NCI-H146 (cell line): ENCODE measurements at places on chromosomes 11 and 22.

DNA sequence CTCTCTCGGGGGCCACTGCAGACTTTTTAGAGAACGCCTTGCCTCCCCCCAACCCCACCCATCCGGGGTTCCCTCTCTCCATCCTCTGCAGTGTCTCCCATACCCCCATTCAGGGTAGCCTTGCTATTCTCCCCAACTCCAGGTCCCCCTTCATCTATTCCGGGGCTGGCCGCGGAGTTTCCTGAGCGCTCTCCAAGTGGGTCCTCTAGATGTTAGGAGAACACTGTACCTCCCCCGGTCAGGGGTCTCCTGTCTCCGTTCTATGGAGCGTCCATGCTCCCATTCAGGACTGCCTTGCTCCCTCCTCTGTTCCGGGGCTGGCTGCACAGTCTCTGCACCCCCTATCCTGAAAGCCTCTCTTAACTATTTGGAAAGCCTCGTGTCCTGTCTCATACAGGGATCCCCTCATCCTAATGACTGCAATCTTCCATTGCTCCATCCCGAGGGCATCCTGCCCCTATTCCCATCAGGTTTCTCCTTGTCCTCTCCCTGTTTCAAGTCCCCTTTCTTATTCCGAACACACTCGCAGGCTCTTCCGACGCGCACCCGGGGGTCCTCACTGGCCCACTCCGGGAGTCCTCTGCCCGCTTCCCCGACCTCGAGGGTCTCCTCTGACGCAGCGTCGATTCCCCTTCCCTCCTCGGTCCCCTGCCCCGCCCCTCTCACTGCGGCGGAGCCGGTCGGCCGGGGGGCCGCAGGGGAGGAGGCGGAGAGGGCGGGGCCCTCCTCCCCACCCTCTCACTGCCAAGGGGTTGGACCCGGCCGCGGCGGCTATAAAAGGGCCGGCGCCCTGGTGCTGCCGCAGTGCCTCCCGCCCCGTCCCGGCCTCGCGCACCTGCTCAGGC, at the start of gene NEFH:
TSS of gene NEFH (plus strand) at position 802 of the 845 bp plus-strand sequence. CDS start 45 bp downstream, outside the sequence.
- DNase-seq = peak; percentile 70

DNA sequence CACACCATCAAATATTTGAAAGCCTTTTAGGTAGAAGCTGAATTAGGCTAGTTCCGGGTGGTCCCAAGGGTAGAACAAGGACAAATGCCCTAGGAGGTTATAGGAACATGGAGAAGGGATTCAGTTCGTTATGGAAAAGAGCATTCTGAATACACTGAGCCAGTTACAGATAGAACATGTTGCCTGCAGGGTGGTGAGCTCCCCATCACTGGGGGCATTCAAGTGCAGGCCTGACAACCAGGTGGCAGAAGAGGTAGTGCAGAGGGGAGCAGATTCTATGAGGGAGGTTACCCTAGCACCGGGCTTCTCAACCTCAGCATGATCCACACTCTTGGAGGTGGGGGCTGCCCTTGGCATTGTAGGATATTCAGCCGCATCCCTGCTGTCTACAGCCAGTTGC, 24.2 kb downstream of the LIF start:
- no peak for DNase-seq

GRCh38 chr22:26236991-26237390, 67.7 kb downstream of the SEZ6L start:
- DNase-seq = no peak

- no peak for DNase-seq
Measured at GRCh38 chr11:64031001-64031400, 4.7 kb upstream of the FLRT1 start.

GRCh38 chr11:103842795-103843194, 193.6 kb upstream of the DDI1 start:
- no peak for DNase-seq

DNA sequence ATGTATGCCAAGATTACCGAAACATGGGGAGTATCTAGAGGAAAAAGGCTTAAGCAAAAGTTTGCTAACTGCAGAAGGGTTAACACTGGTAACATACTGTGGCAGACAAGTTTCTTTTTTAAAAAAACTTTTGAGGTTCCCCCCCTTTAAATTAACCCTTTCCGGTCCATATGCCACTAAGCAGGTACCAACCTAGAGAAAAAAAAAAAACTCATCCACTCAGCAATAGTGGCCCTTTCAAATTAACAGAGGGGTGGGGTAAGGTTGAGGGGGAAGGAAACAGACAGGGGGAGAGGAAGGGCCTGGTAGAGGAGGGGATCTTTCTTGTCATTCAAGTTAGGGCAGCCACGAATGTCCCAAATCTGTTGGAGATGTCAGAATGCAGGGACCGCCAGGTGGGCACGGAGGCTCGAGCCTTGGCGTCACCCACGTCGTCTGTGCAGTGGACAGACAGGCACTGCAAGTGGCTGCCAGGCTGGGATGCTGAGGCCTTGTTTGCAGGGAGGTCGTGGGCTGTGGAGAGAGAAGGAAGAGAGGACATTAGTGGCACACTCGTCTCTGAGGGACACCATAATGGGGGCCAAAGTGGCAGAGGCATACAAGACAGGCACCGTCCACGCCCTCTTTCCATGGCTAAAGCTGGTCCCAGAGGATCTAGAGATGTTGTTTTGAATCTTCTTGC, 50.8 kb downstream of the MN1 start:
- DNase-seq = no peak

- no peak for DNase-seq
Measured at GRCh38 chr22:45922256-45922655, 54.7 kb downstream of the WNT7B start.

GRCh38 chr11:10503221-10503620, 37.8 kb downstream of the RNF141 start:
- DNase-seq = no peak

- DNase-seq = no peak
Measured at GRCh38 chr11:88469561-88470225, 132.2 kb upstream of the CTSC start.

DNA sequence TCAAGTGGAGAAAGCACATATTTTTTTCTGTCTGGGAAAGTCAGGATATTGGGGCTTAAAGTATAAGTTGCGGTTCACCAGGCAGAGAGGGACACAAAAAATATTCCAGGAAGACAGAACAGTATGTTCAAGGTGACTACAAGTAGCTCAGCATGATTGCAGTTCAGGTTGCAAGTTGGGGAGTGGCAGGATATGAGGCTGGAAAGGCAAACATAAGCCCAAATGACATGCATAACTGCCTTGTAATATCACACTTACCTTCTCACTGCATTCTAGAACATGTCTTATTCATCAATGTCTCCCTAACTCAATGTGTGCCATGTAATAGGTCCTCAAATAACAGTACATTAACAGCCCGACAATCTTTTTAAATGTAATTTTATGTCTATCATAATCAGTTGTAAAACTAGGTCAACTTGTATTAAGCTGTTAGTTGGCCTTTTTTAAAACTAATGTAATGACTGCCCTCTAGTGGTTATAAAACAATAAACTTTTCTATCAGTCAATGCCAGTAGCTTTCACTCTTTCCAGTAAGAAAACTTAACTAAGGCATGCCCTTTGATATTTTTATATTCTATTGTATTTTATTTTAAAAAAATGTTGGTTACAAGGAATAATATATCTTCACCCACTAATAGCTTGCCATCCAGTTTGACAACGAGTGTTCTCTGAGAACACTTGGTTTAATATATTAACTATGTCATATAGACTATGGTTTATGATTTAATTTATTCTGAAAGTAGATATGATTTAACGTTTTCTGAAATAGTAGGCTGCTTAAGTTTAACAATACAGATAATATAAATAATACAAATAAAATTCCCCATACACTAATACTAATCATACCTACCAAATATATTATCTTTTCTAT, 39.4 kb upstream of the CFAP300 start:
- DNase-seq = peak; percentile 18

DNA sequence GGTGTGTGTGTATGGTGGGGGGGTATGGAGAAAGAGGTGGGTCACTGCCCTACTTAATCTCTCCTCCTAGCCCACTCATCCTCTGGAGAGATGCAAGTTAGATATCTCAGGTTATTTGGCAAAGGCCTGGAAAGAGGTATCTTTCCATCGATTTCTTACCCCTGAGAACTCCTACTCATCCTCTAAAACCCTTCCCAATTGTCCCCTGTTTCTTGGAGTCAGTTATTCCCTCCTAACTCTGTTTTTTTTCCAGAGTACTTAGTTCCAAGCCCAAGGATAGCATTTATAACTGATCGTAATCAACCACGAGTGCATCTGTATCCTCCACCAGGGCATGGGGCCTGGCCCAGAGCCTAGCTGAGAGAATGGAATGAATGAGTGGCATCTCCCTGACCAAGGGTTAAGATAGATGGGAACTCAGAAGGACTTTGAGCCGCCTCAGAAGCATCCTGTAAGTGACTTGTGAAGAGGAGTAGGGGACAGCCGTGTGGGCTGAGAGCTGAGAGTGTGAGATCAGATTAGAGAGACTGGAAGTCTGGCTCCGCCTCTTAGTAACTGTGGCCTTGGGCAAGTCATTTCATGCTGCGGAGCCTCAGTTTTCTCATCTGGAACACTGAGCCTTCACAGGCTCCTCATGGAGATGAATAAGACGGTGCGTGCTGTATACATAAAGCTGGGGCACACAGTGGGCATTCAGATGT, 16.2 kb downstream of the CD6 start:
- no peak for DNase-seq

GRCh38 chr22:44449683-44450425, 48.2 kb downstream of the RTL6 start:
- DNase-seq = no peak

DNA sequence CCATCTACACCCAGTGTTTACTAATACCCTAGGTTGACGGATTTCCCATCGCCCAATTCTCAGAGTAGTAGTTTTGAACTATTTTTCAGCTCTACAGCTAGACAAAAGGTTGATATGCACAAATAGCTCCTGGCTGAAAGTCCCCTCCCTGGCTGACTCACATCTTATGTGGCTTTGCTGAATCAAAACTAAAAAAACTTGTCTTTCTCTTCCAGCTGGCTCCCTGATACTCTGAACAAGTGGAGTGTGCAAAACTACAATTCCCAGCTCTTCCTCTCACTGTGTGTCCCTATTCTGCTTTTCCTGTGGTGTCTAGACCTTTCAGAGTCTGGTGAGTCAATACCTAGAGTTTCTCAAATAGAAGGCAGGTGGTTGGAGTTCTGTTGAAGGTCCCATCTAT, 12.7 kb upstream of the LARGE1 start:
- DNase-seq = no peak

DNA sequence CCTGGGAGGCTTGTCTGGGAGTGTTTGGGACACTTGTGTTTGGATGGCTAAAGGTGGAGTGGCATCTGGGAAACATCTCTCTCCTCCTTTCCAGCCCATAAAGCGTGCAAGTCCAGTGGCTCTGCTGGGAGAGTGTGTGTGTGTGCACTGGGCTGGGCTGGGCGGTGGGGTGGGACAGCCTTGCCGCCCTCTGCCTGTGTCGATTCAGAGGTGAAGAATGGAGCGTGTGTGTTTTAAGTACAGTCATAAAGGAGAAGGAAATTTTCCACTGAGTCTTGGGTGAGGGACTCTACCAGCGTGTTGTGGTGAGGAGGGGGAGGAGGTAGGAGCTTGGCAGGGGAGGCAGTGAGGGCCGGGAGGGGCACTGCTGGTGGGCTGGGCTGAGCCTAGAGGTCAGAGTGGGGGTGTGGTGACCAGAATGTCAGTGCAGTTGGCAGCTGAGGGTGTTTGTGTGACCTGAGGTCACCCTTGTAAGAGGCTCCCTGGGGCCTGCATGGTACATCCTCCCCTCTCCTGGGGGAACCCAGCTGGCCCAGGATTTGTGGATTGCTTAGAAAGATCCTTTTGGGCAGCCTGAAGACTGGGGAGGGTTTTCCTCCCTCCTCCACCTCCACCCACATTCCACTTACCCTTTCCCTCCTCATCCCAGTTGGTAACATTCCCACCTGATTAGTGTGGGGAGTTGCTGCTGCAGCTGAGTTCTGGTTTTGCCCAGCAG, 1.7 kb downstream of the TIMP3 start:
- no peak for DNase-seq

- DNase-seq = no peak
Measured at GRCh38 chr22:32904044-32904443, 102.5 kb downstream of the TIMP3 start.

GRCh38 chr11:455566-456147, 5.6 kb downstream of the PTDSS2 start:
- no peak for DNase-seq

GRCh38 chr11:36452961-36453360, 57.1 kb downstream of the TRAF6 start:
- DNase-seq = no peak

DNA sequence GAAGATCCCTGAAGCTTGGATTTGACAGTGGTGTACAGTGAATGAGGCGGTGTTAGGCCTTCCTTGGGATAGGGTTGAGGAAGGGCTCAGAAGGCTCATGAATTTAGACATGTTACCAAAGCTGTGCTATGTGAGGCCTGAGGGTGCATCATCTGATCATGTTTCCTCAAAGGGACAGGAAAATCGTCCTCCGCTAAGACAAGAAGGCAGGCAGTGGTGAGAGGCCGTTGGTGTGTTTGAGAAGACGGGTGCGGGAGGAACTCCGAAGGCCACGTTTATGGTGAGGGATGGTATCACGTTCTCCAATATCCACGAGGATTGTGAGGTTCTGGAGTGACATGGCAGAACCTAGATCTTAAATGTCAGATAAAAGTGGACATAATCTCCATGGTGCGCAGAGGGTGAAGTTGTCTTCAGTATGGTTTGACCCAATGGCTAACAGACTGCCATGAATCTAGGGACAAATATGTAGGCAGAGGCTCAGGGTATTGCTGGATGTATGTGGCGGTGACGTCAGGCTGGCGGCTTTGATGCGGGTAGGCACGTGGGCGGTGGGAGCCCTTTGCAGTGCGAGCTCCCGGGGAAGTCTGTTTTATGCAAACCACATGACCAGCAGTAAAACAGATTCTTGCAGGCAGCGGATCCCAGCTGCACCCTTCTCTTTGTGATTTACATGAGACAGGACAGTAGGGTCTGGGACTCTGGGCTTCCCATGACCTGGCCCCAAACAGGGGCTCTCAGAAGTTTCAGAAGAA, 242.3 kb upstream of the B3GAT1 start:
- DNase-seq = no peak

GRCh38 chr22:50271519-50271970, 1.4 kb upstream of the MAPK11 start:
- DNase-seq = peak; percentile 52

- no peak for DNase-seq
Measured at GRCh38 chr22:38614332-38615063, 41.7 kb downstream of the FAM227A start.

GRCh38 chr11:46235777-46236688, 41.4 kb upstream of the CREB3L1 start:
- DNase-seq = no peak

- no peak for DNase-seq
Measured at GRCh38 chr11:71449596-71449995, 1.4 kb upstream of the DHCR7 start.

- no peak for DNase-seq
Measured at GRCh38 chr11:48078689-48079088, 98.3 kb downstream of the PTPRJ start.

GRCh38 chr11:30861531-30861930, 275.4 kb upstream of the MPPED2 start:
- no peak for DNase-seq

DNA sequence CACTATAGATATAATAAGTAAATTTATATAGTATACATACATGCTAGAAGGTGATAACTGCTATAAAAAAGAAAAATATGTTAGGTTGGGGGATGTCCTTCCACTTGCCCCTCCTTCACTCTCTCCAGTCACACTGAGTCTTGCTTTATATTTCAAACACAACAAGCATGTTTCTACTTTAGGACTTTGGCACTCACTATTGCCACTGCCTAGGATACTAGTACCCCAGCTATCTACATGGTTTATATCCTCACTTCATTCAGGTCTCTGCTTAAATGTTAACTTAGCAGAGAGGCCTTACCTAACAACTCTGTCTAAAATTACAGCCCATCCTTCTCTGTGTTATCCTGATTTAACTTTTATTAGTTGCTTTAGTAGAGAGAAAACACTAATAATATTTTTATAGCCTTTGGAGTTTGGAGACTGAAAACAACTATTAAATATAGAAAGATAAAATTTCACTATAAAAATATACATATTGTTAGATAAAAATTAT, 39.1 kb upstream of the B3GNT6 start:
- no peak for DNase-seq
